Activated naive CD4-positive, alpha-beta T cell (primary cell): ENCODE measurements at places on chromosomes 6 and 20.

DNA sequence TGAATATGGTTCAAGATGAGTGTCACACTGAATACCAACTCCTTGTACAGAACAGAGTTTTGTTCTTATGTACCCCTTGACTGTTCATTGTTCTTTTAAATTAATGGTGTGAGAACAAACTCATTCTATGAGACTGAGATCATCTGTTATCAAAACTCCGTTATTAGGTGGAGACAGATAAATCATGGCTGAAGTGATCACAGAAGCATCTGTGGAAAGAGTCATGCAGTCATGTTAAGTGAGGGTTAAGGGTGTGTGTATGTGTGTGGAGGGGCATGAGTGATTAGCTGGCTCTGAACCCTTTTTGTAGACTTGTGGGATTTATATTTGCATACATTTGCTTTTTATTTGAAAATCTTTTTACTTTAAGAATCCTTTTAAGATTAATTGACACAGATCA is 24.7 kb downstream of the ADGRG6 start:
- no peak for DNase-seq

DNA sequence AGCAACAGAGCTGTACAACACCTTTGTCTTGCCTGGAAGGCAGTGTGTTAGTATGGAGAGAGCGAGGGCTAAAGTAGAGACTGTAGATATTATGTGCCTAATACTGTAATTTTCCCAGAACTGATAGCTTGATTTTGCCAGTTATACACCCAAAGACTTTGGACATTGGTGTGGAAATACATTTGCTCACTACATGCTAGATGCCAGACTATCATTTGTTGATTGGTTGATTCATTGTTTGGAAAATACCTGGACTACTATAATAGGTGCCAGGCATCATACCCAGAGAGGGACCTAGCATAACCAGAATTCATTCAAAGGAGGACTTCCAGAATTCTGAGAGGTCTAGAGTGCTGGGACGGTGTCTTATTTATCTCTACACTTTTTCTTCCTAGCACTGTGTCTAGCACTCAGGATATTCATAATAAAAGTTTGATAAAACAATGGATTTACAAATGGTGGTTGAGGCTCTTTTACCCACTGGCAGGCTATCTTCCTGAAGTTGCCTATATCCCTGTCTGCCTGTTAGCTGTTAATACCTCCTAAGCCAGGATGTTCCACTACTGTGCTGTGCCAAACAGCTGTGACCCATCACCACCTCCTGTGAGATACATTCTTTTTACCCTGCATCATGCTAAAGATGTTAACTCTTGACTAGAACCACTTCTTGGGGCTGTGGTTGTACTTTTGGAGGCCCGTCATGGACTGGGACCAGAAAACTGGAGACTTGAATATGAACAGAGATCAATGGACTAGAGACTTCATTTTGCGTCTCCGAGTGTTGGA is 72.2 kb upstream of the FUCA2 start:
- no peak for DNase-seq

- no peak for DNase-seq
These were observed 3.4 kb upstream of the ZHX3 start for GRCh38 chr20:41320976-41321375.

- DNase-seq: no peak
These were observed 84.8 kb upstream of the SOX4 start for GRCh38 chr6:21508753-21509152.

DNA sequence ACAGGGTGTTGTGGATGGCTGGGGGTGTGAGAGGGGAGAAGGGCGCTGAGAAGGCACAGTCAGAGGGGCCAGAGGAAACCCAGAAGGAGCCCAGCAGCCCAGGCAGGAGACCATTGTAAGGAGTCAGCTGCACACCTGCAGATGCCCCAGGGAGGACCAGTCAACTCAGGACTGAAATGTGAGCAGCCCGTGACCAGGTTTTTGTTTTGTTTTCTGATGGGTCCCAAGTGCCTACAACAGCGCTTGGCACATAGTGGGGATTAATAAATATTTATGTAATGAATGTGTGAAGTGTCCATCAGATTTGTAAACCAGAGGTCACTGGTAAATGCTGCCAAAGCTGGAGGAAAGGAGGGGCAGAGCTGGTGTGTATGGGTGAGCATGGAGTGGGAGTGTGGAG is 30.2 kb downstream of the TRAM2 start:
- DNase-seq: no peak

GRCh38 chr6:131470534-131470933 is 102.5 kb upstream of the ARG1 start:
- DNase-seq: no peak

DNA sequence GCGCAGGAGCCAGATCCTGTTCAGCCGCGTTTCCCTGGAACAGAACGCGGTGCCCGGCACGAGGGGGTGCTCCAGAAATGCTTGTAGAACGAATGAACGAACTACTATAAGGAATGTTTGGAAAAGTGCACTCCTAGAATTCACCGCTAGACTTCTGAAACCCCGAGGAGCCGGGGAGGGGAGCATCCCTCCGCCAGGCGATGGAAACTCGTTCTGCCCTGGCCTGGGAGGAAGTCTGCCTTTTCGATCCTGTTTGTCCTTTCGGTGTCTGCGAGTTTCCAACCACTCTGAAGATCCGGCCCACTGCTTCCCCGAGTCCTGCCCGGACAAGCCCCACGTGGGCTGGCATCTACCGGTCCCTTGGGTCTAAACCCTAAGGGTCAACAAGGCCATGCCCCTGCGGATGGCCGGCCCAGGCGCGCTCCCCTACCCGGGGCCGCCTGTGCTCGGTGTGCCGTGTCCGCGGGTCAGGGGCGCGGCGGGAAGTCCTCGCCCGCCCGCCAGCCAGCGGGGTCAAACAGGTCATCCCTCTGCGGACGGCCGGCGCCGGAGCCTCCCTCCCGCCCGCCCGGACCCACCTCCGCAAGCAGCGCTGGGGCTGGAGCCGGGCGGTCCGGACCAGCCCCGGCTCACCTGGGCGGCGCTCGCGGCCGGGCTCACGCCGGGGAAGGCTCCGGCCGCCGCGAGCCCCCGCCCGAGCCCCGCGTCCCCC is 526 bp downstream of the SULF2 start:
- DNase-seq: no peak

- no peak for DNase-seq
These were observed 4.9 kb upstream of the BIRC7 start for GRCh38 chr20:63230800-63231268.

GRCh38 chr6:17081273-17081672 is 20.6 kb upstream of the STMND1 start:
- DNase-seq: no peak
